ENCODE measurements at places on chromosomes 7 and 10. TPM values are rescaled to one million over a fixed set of nuclear protein-coding genes. Genes with fewer than 3 reads are reported as not detected.
A peak's percentile ranks its signal among the peaks of the same experiment; 100 is the strongest.

DNA sequence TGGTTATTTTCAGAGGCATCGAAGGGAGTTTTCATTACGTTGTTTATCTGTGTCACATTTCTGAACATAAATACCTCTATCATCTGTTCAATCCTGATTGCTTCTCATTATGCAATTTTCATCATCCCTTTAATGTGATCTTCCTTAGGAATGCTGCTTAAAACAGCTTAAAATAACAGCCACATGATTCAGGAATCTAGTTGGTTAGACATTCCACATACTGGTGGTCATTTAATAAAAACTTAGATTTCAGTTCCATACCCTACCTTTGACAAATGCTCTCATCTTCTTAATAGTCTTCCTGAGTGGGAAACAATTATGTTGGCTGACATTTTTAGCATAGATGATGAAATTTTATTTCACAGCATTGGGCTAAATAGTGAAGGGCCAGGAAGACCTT lies 191.3 kb upstream of the CDCA7L start:
- no peak for DNase-seq

DNA sequence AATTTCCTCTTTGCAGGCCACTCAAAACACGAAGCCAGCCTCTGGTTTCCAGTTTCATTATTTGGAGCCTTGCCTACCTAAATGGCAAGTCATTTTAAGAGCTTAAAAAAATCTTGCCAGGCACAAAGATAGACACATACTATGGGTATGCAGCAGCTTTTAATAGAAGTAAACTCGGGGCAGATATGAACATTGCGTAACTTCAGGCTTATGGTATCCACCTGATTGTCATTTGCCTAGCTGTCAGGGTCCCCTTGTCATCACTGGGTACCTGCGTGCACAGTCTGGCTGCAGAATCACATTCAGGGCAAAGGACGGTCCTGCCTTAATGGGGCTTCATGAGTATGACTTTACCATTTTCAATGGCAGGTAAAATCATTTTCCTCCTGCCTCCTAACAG lies 466.1 kb upstream of the NRP1 start:
- no peak for DNase-seq

- no peak for DNase-seq
Observed at GRCh38 chr10:60870803-60871202, 73.2 kb downstream of the RHOBTB1 start.

HMX3 gene
- 0.34 TPM for total RNA-seq

- DNase-seq = no peak
Observed at GRCh38 chr7:85554236-85555178, 367.7 kb upstream of the SEMA3D start.

PPP2R2D gene
- total RNA-seq = 32.6 TPM

- peak; percentile 98 for DNase-seq
Observed at GRCh38 chr10:97400665-97401454, at the start of gene RRP12. RRP12 (minus strand) TSS chr10:97401340; CDS start chr10:97401231, 109 bp downstream.

GNAT3 gene
- not detected for total RNA-seq

DNA sequence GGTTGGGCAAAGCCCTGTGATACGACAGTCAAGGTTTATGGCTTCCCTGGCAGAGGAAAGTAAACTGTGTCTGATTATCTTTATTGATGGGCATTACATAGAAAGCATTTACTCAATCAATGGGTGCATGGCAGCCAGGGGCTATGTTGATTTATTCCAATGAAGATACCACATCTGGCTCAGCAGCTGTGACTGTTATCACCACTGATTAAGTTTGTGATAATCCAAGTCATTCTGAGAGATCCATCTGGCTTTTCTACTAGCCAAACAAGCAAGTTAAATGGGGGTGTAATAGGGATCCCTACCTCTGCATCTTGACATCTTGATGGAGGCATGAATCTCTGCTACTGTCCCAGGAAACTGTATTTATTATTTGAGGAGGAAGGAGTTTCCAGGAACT lies 86.7 kb downstream of the KLF6 start:
- DNase-seq = no peak

- no peak for DNase-seq
Observed at GRCh38 chr10:95201736-95202135, 7.7 kb downstream of the ACSM6 start.

- no peak for DNase-seq
Observed at GRCh38 chr7:30596014-30596641, 1.4 kb downstream of the GARS1 start.

DNA sequence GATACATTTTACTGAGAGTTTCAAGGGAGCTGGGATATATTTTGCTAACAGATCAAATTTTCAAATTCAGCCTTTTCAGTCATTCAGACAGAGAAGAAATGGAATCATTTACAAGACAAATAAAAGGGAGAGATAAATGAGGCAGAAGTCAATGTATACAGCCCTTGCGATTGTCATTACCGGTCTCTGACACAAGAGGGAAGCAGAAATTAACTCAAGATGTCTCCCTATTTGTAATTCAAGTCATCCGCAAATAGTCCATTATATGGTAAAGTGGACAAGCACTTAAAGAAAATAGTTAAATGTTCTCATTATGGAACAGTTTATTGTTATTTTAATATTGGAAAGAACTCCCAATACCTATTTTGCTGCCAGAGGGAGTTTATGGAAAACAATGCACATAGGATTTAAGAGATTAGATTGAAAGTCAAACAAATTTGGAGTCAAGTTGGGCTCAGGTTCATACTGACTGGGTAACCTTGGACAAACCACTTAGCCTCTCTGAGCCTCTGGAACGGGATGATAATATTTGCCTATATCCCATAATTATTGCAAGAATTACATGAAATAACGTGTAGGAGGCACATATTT lies 89.3 kb upstream of the PRKCQ start:
- no peak for DNase-seq

GRCh38 chr10:6713716-6714115 lies 133.6 kb upstream of the PRKCQ start:
- peak; percentile 24 for DNase-seq

DNA sequence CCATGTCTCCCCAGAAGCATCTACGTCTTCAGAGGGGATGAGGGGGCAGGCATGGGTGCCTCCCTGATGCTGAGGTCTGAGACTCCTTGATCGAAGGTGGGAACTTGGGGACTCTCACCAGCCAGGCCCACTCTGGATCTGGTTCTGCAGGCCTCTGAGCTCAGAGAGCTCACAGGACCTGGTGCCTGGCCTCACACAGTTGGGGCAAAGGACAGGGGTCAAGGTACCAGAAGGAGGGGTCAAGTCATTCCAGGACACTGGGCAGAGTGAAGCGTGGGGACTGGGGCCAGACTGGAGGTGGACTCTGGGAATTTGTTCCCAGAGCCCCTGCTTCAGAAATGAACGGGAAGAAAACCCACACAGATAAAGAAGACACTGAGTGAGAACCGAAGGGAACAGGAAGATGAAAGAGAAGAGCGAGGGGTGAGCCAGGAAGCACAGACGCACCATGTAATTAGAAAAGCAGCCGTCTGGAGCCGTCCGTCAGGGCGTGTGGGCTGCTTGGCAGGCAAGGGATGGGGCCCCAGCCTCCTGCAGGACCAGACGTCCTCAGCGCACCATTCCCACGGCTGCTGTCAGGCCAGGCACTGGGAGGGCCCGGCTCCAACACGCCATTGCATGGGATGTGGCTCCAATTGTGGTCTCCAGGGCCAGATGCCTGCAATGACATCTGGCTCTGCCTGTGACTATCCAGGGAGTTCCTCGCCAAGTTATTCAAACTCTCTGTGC lies 47.7 kb downstream of the ZCCHC24 start:
- no peak for DNase-seq

DNA sequence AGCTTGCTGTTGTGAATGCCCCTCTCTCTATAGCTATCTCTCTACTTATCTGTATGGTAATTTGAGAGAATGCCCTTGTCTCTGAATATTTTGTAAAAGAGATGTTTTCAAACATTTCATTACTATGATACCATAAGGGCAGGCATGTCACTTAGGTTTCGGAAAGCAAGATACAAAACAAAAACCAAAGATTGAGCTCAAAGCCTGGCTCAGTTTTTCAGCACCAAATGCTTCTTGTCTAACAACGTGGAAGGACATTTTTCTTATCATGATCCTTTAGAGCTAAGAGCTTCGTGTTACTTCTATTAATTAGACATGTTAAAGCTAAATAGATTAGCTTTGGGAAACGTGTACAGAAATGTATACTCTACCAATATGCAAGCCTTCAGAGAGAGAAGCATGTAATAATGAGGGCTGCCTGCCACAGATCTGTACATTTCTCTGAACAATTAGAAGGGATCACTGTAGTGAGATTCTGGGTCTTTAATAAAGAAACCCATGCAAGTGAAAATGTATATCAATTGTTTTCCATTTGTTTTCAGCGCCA lies 148.9 kb downstream of the ARID5B start:
- no peak for DNase-seq

DNA sequence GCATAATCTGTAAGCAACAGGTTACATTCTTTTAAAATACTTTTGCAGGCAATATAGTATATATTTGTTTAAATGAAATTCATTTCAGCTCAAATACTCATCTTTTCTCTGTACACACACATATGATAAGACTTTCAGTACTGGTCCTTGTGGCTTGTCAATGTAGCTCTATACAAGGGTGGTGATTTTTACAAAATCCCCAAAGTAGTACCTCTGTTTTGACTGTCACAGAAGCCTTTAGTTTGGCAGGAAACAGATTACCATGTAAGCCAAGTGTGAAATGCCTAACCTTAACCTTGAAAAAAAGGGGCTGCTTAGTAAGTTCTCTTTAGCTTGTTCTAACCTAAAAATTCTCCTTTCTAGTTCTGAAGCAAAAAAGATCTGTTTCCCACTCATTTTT lies 87.9 kb downstream of the KCND2 start:
- no peak for DNase-seq

GRCh38 chr10:13787015-13787421 lies 200.3 kb downstream of the PRPF18 start:
- peak; percentile 76 for DNase-seq

CHST15 gene
- total RNA-seq = 0.52 TPM

EFCAB10 gene
- total RNA-seq = 0.78 TPM

GRCh38 chr10:87703771-87704170 lies 44.1 kb downstream of the PAPSS2 start:
- DNase-seq = no peak

DNA sequence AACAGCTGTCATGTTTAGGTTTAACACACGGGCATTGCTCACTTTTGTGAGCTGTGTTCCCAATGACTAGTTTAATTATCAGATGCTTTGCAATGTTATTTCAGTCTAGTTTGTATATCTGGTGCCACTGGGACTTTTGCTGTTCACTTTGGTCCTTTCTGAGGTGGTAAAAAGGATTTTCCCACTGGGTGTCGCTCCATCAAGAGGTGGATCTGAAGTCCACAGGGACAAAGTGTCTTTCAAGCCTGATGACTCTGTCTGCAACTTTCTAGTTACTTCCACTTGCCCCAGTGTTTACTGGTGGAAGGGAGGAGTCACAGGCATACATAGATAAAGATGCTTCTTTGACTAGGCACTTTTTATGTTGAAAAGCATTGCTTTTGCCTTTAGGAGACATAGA lies 242.2 kb downstream of the HGF start:
- no peak for DNase-seq

DNA sequence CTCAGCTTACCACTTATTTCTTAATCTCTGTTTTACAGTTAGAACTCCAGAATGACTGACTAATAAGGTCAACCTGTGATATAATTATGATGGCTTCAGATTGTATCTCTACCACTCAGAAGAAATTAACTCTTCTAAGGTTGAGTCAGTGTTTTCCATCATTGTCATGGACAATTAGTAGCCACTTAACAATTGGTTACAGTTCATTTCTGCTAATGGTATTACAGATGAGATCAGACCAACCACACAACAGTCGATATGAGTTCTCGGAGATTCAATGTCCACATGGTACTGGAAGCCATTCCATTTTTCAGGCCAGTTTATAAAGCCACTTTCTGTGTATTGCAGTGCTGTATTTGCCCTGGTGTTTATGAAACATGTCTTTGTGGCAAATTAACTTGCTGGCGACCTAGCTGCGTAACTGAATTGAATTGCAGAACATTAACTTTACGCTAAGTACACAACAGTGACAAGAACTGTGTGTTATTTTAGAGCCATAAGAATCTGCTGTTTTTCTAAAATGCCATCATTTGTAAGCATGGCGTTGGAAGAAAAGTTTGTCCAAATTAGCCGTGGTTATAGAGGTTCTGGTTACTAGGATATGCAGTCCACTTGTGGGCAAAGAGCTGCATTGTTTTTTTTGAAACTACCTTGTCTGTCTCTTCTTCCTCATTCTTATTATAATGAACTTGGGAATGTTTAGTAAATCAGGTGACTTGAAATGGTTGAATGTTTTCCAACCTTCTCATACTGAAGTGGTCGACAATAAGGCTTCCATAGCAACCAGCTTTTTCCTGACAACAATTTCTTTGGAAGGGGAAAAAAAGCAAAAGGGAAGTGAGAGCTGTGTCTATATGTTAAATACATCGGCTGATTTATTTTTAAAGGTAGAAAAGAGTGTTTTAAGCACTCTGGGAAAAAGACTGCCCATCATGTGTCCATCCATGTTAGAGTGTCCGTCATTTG lies 76.4 kb downstream of the CELF2 start:
- no peak for DNase-seq

AMPH gene
- total RNA-seq = not detected

Data from CD4-positive, alpha-beta T cell (primary cell).